ENCODE measurements at places on chromosomes 5 and 9. TPM values are rescaled to one million over a fixed set of nuclear protein-coding genes. Genes with fewer than 3 reads are reported as not detected.

The CCNJL gene
- total RNA-seq: 2.3 TPM

The SLC6A18 gene
- total RNA-seq: not detected

GRCh38 chr9:71303351-71303750 is 181.9 kb upstream of the TRPM3 start:
- H3K4me1 ChIP-seq: no peaks in the 10 kb centered on the region
- H3K27me3 ChIP-seq: no peaks in the 10 kb centered on the region
- no peaks in the 10 kb centered on the region for H3K36me3 ChIP-seq
- H3K4me3 ChIP-seq: no peak overlapping the region

- H3K27me3 ChIP-seq: no peaks in the 10 kb centered on the region
- no peak for DNase-seq
- peaks cover 4% of the 10 kb centered on the region for H3K36me3 ChIP-seq
- no peak overlapping the region for H3K4me3 ChIP-seq
Observed at GRCh38 chr5:96905864-96906263, 29.6 kb downstream of the ERAP2 start.

DNA sequence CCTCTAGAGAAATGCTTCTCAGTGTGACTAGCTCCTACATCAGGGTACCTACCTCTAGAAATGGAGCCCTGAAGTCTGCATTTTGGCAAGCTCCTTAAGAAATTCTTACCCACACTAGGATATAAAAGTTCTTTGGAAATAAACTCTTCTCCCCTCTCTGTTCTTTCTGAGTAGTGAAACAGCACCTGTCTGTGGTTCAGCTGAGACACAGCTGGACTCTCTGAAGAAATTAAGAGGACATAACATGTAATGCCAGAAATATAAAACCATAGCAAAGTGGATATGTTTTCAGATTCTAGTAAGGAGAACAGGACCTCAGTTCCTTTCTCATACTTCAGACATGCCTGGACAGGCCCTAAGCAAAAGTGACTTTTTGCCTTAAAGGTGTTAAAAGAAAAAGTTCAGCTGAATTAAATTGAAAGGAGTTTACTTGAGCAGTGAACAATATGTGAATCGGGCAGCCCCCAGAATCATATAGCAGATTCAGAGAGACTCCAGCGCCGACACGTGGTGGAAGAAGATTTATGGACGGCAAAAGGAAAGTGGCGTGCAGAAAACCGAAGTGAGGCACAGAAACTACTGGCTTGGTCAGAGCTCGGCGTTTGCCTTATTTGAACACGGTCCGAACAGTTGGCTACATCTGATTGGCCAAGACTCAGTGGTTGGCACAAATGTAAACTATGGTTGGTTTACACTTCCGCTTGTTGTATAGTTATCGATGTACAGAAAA is 64.5 kb downstream of the PRKACG start:
- H3K27ac ChIP-seq: no peak overlapping the region
- H3K27me3 ChIP-seq: no peaks in the 10 kb centered on the region
- DNase-seq: no peak
- no peak overlapping the region for H3K4me3 ChIP-seq
- no peaks in the 10 kb centered on the region for H3K36me3 ChIP-seq
- H3K4me1 ChIP-seq: no peaks in the 10 kb centered on the region

DNA sequence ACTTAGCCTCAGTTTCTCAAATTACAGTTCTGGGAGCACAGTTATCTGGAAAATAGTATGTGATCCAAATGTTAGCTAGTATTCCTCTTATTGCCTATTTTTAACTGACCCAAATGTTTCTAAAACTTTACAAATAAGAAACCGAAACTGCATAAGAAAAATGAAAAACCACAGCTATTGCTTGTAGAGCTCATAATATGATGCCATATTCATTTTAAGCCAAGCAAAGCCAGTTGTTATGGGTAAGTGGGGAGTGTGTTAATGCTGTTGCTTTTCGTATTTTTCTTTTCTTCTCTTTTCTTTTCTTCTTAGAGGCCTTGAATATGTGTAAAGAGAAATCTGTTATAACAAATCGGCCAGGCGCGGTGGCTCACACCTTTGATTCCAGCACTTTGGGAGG is 447.4 kb upstream of the TUSC1 start:
- H3K4me1 ChIP-seq: no peaks in the 10 kb centered on the region
- H3K4me3 ChIP-seq: no peak overlapping the region
- DNase-seq: no peak
- H3K36me3 ChIP-seq: no peaks in the 10 kb centered on the region

DNA sequence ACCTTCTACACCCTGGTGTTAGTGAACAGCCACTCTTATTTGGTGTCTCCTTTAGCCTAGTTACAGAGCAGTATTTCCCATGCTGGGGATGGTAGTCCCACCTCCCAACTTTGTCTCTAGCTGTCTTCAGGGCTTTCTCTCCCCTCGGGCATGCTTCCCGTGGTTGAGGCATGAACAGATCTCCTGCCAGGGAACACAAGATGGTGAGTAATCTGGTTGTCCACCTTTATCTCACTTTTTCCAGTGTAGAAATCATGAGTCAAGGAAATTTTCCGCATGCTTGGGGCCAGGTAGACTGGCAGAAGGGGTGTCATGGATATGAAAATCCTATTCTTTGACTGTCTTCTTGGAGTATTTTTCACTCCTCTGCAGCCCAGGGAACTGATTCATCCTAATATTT is 532.9 kb downstream of the ANXA1 start:
- H3K4me1 ChIP-seq: no peaks in the 10 kb centered on the region
- no peaks in the 10 kb centered on the region for H3K27me3 ChIP-seq
- DNase-seq: no peak
- no peak overlapping the region for H3K27ac ChIP-seq
- no peak overlapping the region for H3K4me3 ChIP-seq

DNA sequence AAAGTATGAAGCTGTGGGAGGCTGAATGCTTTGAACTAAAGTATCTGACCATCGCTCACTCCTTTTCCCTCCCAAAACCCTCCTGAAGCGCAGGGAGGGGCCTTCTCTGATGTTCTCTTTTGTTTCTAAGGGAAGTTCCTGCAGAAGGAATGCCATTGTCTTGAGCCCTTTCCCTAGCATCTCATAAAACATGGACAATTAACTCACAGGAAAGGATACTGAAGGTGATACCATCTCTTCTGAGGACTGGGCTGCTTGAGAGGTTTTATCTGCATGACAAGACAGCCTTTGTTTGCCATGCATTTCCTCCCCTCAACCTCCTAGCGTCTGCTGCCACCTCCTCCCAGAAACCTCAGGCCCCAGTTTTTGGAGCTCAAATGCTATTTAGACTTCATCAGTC is 4.3 kb upstream of the RMND5B start:
- H3K4me1 ChIP-seq: peaks cover 5% of the 10 kb centered on the region
- DNase-seq: no peak
- H3K27ac ChIP-seq: no peak overlapping the region
- no peaks in the 10 kb centered on the region for H3K36me3 ChIP-seq
- H3K27me3 ChIP-seq: no peaks in the 10 kb centered on the region

All from naive thymus-derived CD4-positive, alpha-beta T cell (primary cell).